Breast epithelium (tissue), 4 donors: ENCODE measurements at places on chromosomes 16 and 17. TPM values are rescaled to one million over a fixed set of nuclear protein-coding genes. Genes with fewer than 3 reads are reported as not detected.

The DRC3 gene
- 10.5 TPM for total RNA-seq

The GINS2 gene
- total RNA-seq: 3.1 TPM

The GRIN2A gene
- not detected for total RNA-seq

The CD300A gene
- total RNA-seq: 6.2 TPM

The CCDC137 gene
- total RNA-seq: 8.6 TPM

The DNAH9 gene
- 1.2 TPM for total RNA-seq

The CCL8 gene
- 0.88 TPM for total RNA-seq

The ARSG gene
- 9.3 TPM for total RNA-seq

The RANGRF gene
- total RNA-seq: 23.1 TPM

The CCL7 gene
- not detected for total RNA-seq

The PDIA2 gene
- not detected for total RNA-seq

The KRT32 gene
- 0.33 TPM for total RNA-seq

The KCNH6 gene
- not detected for total RNA-seq
